AML-193 (cell line): ENCODE measurements at places on chromosomes 16 and 17.

DNA sequence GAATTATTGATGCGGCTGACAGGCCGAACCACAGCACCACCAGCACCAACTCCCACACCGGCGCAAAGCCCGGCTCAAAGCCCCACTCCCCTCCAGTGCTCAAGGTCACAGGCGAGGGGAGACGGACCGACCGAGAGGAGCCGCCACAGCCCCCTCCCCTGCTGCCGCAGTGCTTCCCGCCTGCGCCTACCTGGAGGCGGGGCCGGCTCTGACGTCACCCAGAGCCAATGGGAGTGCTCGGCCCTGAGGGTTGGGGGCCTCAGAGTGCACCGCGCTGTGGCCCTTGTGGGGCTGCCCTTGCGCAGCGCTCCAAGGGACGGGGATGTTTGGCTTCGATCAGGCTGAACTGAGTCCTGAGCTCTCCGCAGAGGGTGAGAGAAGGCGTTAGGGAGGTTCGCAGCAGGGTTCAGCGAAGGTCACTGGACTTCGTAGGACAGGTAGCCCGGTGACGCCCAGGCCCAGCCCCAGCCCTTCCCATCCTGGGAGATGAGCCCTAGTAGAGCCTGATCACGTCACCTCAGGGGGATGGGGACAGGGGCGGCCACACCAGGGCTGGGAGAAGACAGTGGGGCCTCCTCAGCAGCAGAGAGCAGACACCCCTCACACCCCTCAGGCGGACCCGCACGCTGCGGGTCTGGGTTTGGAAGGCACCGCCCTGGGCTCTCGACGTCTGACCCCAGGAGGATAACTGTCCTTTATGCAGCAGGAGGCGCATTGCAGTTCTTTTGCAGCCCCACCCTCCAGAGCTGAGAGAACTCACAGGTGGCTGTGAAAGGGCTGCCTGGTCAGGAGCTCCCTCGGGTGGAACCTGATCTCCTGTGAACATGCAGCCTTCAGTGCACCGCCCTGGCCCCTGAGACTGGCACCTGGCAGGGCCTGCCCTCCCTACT is 1.5 kb downstream of the NDRG4 start:
- DNase-seq, result no peak

GRCh38 chr17:75774471-75774990 is 9.5 kb upstream of the GALK1 start:
- DNase-seq, result no peak

- DNase-seq, result no peak
Measured at GRCh38 chr16:79415983-79416640, 184.4 kb downstream of the MAF start.

GRCh38 chr17:41212524-41213169 is 13.8 kb upstream of the KRTAP9-2 start:
- DNase-seq, result no peak

GRCh38 chr17:81245024-81245664 is 6.0 kb downstream of the NDUFAF8 start:
- DNase-seq, result no peak

GRCh38 chr17:80114758-80115157 is 13.4 kb downstream of the GAA start:
- no peak for DNase-seq

- DNase-seq, result no peak
Measured at GRCh38 chr17:5502552-5502951, 16.2 kb downstream of the MIS12 start.

DNA sequence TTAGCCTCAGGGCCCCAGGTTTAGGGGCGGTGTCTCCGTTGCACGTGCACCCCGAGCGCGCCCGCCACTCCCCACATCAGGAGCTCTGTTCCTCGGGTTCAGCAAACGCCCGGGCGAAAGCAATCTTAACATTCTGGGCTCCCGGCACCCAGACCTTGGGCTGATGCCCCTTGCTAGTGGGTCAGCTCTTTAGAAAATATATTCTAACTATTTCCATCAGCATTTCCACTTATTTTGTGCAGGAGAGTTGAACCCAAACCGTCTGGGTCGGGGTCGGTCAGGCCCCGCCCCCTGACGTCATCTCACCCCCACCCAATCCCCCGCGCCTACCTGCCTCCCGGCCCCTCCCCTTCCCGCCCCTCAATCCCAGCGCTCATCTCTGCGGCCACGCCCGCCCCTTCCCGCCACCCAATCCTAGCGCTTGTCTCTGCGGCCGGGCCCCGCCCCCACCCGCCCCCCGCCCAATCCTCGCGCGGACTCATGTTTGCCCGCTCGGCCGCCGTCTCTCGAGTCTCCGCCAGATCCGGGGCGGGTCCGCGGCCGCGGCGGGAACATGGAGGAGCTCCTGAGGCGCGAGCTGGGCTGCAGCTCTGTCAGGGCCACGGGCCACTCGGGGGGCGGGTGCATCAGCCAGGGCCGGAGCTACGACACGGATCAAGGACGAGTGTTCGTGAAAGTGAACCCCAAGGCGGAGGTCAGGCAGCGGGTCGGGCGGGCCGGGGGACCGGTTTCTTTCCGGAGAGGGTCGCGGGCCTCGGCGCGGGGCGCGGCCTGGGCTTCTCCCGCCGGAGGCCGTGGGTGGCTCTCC is at the start of gene FN3KRP:
Gene FN3KRP (plus strand): TSS at position 504 of the 808 bp plus-strand sequence. CDS start 50 bp downstream, at position 554.
- DNase-seq, result peak; percentile 94

DNA sequence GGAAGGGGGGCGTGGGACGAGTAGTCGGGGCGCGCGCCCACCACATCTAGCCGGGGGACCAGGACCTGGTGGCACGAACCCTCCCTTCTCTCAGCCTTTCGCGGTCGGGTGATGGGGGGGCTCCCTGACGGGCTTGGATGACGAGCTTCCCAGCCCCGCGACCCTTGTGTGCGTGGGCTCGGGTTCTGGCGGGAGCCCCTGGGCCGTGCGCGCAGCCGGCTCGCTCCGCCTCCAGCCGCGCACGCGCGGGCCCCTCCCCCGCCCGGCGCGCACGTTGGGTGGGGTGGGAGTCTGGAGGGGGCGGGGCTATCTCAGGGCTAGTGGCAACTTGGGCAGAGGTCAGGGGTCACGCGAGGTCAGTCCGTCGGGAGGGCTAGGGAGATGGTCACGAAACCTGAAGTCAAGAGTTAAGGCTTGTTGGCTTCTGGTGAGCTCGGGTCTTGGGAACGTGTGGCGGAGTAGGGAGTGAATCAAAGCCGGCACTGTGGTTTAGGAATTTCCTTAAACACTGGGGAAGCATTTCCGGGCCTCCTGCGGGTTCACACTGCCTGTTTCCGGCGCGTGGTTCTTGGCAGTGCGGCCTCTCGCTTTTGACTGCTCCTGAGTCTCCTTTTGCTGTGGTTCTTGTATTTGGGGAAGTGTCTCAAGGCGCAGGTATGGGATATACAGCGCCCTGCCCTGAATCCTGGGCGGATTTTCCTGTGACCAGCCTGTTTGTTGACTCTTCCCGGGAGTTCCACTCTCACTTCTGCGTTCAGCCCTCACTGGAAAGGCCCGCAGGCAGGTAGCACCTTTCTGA is at the start of gene SRCAP:
Gene SRCAP (plus strand): TSS at position 356 of the 799 bp plus-strand sequence. CDS start 1,654 bp downstream, outside the sequence.
- DNase-seq, result peak; percentile 85

DNA sequence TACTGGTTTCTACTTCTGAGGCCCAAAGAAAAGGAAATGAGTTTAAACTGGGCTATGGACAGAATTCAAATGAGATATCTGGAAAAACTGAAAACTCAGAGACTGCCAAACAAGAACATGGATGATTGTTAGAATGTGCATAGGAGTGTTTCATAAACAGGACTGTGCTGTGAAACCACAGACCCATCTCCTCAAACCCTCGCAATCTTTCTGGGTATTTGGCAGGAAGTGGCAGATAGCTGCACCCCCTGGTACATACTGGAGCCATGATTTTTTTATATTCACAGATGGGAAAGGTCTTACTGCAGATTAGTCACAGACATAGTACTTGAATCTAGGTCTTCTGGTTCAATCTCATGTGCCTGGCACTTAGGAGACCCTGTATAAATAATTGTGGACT is 145.0 kb downstream of the CCDC182 start:
- DNase-seq, result peak; percentile 92

- no peak for DNase-seq
Measured at GRCh38 chr16:86959091-86959651, 358.0 kb downstream of the C16orf95 start.

GRCh38 chr17:6453279-6454024 is 9.2 kb downstream of the PIMREG start:
- DNase-seq, result no peak

DNA sequence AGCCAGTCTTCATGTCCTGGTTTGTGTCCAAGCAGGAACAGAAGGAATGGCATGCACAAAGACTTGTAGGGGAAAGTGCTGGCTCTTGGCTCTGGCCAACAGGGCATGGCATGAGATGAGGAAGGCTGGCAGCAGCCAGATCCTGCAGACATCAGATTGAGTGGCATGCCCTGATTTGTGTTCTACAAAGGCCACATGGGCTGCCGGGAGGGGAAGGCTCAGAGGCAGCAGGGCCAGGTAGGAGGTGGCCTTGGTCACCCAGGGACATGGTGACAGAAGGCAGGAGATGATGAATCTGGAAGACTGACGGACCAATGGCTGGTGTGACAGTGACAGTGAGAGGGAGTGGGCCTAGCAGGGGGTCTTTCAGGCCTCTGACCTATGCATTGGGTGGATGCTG is 33.7 kb downstream of the SMPD3 start:
- DNase-seq, result no peak

DNA sequence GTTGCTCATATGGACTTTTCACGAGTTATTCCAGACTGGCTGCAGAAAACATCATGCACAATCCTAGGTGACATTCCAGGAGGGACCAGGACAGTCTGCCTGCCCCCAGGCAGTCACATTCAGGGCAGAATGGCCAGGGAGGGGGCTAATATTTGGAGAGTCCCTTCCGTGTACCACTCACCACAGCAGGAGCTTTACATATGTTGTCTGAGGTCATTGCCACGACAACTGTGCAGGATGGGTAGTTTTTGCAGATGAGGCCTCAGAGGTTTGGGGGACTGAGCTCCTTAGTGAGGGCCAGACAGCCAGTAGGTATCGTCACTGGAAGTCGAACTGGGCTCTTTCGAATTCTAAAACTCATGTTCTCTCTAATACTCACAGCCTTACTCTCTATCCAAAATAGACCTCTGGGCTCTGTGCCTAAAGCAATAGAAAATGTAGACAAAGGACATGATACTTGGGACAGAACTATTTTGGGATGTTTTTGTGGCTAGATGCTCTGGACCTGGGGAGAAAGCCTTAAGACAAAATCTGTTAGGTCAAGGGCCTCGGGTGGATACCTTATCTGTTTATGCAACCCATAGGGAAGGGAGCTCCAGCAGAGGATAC is 338.5 kb downstream of the MAF start:
- no peak for DNase-seq

GRCh38 chr17:47915776-47916398 is 19.9 kb downstream of the SP2 start:
- DNase-seq, result no peak
